Fibroblast of skin of scalp (primary cell): ENCODE measurements at places on chromosomes 7 and 10.

- no peak for DNase-seq
These were observed 63.5 kb upstream of the PITRM1 start for GRCh38 chr10:3235996-3236510.

- DNase-seq, result no peak
These were observed 63.4 kb downstream of the SRPK2 start for GRCh38 chr7:105325216-105325904.

DNA sequence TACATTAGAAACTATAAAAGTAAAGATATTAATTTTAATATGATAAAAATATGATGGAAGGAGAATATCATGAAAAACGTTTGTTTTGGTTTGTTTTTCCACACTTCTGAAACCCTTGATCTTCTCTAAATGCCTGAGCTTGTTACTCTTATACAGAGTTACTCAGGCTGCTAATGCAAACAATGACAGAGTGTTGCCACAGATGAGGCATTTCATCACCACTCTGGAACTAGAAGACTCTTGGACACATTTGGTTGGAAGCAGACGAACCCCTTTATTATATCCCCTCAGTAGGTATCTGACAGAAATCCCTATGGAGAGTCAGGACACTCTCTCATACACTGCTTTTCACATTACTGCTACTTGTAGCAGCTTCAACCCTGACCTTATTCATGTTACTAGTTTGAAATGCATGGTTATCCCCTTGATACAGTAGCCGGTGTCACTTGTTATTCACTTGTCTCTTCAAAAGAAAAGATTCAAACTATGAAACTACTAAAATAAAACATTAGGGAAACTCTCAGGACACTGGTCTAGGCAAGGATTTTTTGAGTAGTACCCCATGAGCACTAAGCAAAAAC lies 66.9 kb downstream of the SEMA3C start:
- DNase-seq, result peak; percentile 59

- peak; percentile 75 for DNase-seq
These were observed 253.7 kb downstream of the DYNC1I1 start for GRCh38 chr7:96026010-96026409.

GRCh38 chr10:44298713-44299112 lies 86.2 kb downstream of the CXCL12 start:
- DNase-seq, result no peak
